SK-N-SH (cell line): ENCODE measurements at places on chromosomes 1 and 21. TPM values are rescaled to one million over a fixed set of nuclear protein-coding genes. Genes with fewer than 3 reads are reported as not detected.

LCE1C gene
- polyA plus RNA-seq: not detected in 2 replicates

RGS13 gene
- polyA plus RNA-seq: 0.05 TPM in 1 of 2 replicates, not detected in the other

CHI3L2 gene
- 0.92 and 0.97 TPM in 2 replicates for polyA plus RNA-seq

AVPR1B gene
- not detected in 2 replicates for polyA plus RNA-seq

TNFSF4 gene
- 25.9 and 44.6 TPM in 2 replicates for polyA plus RNA-seq

GPX7 gene
- polyA plus RNA-seq: 5.7 and 6.2 TPM in 2 replicates

SERTAD4 gene
- polyA plus RNA-seq: 2.6 and 2.9 TPM in 2 replicates

ARF1 gene
- polyA plus RNA-seq: 659 and 713 TPM in 2 replicates

DNA sequence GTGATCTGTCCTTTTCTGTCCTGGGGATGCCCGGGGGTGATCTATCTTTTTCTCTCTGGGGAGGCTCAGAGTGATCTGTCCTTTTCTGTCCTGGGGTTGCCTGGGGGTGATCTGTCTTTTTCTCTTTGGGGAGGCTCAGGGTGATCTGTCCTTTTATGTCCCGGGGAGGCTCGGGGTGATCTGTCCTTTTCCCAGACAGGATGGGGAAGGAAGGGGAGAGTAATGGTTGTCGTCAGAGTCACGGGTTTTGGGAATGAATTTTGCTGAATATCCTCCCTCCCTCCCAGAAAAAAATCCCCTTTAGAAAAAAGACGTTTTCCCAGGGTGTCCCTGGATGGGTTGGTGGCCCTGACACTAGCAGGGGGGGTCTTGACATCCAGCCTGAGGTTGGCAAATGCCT lies 91.5 kb downstream of the ARHGEF10L start:
- peaks cover 46% of the 10 kb centered on the region; the same call in 1 of the 2 replicates for H3K36me3 ChIP-seq
- no peaks in the 10 kb centered on the region for H3K27me3 ChIP-seq
- DNase-seq: no peak
- H3K27ac ChIP-seq: no peak overlapping the region
- no peak overlapping the region for H3K4me3 ChIP-seq

- no peak overlapping the region for H3K27ac ChIP-seq
- peaks cover 18% of the 10 kb centered on the region for H3K4me1 ChIP-seq
- no peak for DNase-seq
- no peak overlapping the region for H3K4me3 ChIP-seq
- peaks cover 52% of the 10 kb centered on the region for H3K36me3 ChIP-seq
Observed at GRCh38 chr1:229326601-229327000, 16.2 kb downstream of the CCSAP start.

GRCh38 chr1:94986783-94987182 lies 59.9 kb upstream of the CNN3 start:
- no peaks in the 10 kb centered on the region for H3K36me3 ChIP-seq
- no peak overlapping the region for H3K27ac ChIP-seq
- H3K27me3 ChIP-seq: no peaks in the 10 kb centered on the region
- DNase-seq: no peak

- peaks cover 17% of the 10 kb centered on the region for H3K27me3 ChIP-seq
- no peak within 1 kb of the TSS for H3K27ac ChIP-seq
- H3K36me3 ChIP-seq: no peaks in the 10 kb centered on the region
- H3K4me1 ChIP-seq: peaks cover 14% of the 10 kb centered on the region; the same call in 1 of the 2 replicates
Observed at GRCh38 chr1:6424619-6425593, at the start of gene ESPN. ESPN (plus strand) TSS chr1:6424776; CDS start chr1:6424956, 180 bp downstream.

DNA sequence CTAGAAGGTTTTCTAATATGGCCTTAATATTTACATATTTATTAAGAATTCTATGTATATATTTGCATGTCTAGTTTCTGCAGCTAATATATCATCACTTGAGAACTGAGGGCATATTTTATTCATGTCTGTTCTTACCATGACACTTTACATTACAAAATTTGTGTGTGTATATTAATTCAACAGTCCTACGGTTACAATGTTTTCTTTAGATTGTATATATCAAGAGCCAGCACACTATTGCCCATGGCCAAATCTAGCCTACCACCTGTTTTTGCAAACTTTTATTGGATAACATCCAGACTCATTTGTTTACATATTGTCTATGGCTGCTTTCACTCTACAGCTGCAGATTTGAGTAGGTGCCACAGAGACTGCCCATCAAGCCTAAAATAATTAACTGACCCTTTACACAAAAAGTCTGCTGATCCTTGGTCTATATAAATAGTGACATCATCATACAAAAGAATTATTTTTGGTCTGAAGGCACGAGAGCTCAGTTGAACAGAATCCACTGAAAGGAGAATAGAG lies 577.4 kb upstream of the PBX1 start:
- DNase-seq: no peak
- H3K27ac ChIP-seq: no peak overlapping the region
- H3K4me3 ChIP-seq: no peak overlapping the region
- no peaks in the 10 kb centered on the region for H3K4me1 ChIP-seq
- H3K27me3 ChIP-seq: no peaks in the 10 kb centered on the region
- H3K36me3 ChIP-seq: no peaks in the 10 kb centered on the region

GRCh38 chr1:84297546-84298244 lies 3.8 kb upstream of the SAMD13 start:
- peaks cover 18% of the 10 kb centered on the region; the same call in 1 of the 2 replicates for H3K4me1 ChIP-seq
- peak overlapping the region; percentile 95 for H3K4me3 ChIP-seq
- H3K27ac ChIP-seq: no peak overlapping the region

- H3K27ac ChIP-seq: no peak overlapping the region
- no peaks in the 10 kb centered on the region for H3K4me1 ChIP-seq
- peak; percentile 19 for DNase-seq
- H3K36me3 ChIP-seq: no peaks in the 10 kb centered on the region
- no peak overlapping the region for H3K4me3 ChIP-seq
Observed at GRCh38 chr1:171984850-171985485, 143.7 kb downstream of the DNM3 start.

GRCh38 chr1:20375563-20375962 lies 84.9 kb downstream of the VWA5B1 start:
- H3K27ac ChIP-seq: no peak overlapping the region
- H3K4me1 ChIP-seq: peaks cover 2% of the 10 kb centered on the region; the same call in 1 of the 2 replicates

DNA sequence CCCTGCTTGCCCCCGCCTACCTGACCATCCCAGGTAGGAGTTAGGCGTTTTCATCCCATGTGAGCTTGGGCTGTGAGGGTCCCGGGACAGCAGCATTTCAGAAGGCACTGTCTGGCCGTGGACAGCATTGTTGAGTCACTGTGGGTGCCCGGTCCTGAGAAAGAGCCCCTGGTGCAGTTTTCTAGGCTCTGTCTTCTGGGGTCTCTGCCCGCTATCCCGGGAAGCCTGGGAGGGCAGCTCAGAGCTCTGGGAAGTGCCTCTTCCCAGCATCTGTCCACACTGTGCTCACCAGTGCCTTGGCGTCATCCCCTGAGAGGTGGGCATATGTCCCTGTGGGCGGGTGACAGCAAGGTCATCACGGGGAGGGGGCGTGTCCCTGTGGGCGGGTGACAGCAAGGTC lies 11.4 kb upstream of the ZNF669 start:
- H3K4me3 ChIP-seq: no peak overlapping the region
- no peaks in the 10 kb centered on the region for H3K4me1 ChIP-seq
- no peaks in the 10 kb centered on the region for H3K36me3 ChIP-seq
- H3K27ac ChIP-seq: no peak overlapping the region

- peak overlapping the region; percentile 71 for H3K4me3 ChIP-seq
- H3K27ac ChIP-seq: peak overlapping the region; percentile 72
- no peaks in the 10 kb centered on the region for H3K36me3 ChIP-seq
- no peak for DNase-seq
- peaks cover 15% of the 10 kb centered on the region for H3K4me1 ChIP-seq
Observed at GRCh38 chr1:233614173-233614742, 352 bp downstream of the KCNK1 start.

DNA sequence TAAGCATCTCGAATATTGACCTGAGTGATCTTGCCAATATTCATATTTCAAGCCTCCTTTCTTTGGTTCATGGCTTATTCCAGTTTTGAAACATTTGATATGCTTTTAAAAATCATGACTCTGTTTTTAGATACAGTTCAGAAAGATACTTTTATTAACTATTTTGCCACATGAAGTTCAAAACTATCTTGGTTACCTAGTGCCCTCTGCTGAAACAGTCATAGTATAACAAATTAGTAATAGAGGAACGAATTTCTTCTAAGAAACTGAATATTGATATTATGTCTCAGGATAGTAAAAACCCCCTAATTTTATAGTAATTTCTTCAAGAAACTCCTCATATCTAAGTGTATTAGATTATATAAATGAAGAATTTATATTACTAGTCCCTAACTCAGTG lies 52.6 kb upstream of the RC3H1 start:
- no peak overlapping the region for H3K4me3 ChIP-seq
- H3K4me1 ChIP-seq: no peaks in the 10 kb centered on the region
- no peaks in the 10 kb centered on the region for H3K36me3 ChIP-seq
- no peaks in the 10 kb centered on the region for H3K27me3 ChIP-seq

GRCh38 chr1:207840380-207840779 lies 70.5 kb downstream of the CD34 start:
- no peak overlapping the region for H3K27ac ChIP-seq
- H3K36me3 ChIP-seq: peaks cover 2% of the 10 kb centered on the region; the same call in 1 of the 2 replicates
- H3K4me3 ChIP-seq: no peak overlapping the region
- no peak for DNase-seq
- H3K27me3 ChIP-seq: no peaks in the 10 kb centered on the region

DNA sequence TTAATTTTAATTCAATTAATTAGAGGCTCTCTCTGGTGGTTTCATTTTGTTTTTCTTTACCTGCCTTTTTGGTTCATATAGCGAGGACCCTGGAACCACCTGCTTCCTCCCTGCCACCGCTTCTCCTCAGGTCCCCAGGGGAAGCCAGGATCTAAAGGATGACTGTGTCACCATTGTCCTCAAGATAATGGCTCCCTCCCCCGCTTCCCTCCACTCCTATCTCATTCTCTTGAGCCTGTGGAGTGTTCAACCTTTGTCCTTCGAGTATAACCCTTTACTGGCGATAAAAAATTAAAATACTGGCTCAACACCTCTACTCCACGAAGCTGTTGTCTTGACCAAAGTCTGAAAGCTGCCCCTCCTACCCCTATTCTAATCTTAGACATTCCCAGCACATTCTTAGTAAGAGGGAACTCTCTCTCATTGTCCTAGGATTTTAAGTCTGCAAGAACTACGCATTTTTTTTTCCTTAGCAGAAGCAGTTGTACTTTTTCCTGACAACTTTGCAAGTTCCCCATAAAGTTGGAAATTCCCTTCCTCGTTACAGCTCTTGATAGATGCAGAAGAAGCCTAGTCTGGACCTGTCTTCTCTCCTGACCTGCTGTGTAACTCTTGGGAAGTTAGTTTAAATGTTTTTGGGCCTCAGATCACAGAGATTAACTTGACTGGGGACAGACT lies 12.6 kb upstream of the MAPKAPK2 start:
- DNase-seq: no peak
- no peaks in the 10 kb centered on the region; the same call in 1 of the 2 replicates for H3K27me3 ChIP-seq
- H3K36me3 ChIP-seq: no peaks in the 10 kb centered on the region
- no peak overlapping the region for H3K27ac ChIP-seq
- H3K4me3 ChIP-seq: no peak overlapping the region

GRCh38 chr1:201739080-201739479 lies 89.9 kb upstream of the IPO9 start:
- peaks cover 25% of the 10 kb centered on the region; the same call in 1 of the 2 replicates for H3K4me1 ChIP-seq
- H3K27ac ChIP-seq: peak overlapping the region; percentile 98

DNA sequence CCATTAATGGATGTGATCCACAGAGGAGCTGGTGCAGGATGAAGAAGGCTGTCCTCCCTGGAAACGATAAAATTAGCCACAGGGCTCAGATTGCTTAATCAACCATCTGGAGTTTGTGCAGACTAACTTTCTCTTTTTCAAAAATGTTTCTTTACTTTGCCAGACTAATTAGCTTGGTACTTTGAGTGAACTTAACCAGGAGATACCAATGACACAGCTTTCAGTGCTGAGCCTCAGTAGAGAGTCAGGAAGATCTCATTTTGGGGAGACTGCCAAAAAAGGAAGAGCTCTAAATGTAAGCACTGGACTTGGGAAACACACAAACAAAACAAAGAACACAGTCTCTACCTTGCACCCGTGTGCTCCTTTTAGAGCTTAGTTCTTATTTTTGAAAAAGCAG lies 248.1 kb upstream of the DEPDC1 start:
- no peak overlapping the region for H3K27ac ChIP-seq
- DNase-seq: no peak
- no peaks in the 10 kb centered on the region for H3K36me3 ChIP-seq

DNA sequence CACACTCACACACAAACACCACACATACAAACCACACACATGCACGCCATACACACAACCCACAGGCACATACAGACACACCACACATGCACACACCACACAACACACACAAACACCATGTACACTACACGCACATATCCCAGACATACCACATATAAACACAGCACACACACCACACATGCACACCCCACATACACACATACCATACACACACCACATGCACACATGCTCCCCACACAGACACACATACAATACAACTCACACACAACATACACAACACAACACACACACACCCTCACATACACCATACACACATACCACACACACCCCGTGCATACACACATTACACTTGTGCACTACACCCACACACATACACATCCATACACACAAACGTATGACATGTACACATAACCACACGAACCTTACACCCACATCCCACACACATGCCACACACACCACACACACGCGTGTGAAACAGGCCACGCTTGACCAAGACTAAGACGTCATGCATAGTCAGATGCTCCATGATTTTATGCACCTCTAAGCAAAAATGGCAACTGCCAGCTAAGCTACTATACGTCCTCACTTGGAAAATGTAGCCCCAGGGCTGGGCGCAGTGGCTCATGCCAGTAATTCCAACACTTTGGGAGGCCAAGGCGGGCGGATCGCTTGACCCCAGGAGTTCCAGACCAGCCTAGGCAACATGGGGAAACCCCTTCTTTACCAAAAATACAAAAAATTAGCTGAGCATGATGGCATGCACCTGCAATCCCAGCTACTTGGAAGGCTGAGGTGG lies 77.4 kb upstream of the TMPRSS2 start:
- no peaks in the 10 kb centered on the region for H3K4me1 ChIP-seq
- H3K27ac ChIP-seq: no peak overlapping the region
- no peak overlapping the region for H3K4me3 ChIP-seq

DNA sequence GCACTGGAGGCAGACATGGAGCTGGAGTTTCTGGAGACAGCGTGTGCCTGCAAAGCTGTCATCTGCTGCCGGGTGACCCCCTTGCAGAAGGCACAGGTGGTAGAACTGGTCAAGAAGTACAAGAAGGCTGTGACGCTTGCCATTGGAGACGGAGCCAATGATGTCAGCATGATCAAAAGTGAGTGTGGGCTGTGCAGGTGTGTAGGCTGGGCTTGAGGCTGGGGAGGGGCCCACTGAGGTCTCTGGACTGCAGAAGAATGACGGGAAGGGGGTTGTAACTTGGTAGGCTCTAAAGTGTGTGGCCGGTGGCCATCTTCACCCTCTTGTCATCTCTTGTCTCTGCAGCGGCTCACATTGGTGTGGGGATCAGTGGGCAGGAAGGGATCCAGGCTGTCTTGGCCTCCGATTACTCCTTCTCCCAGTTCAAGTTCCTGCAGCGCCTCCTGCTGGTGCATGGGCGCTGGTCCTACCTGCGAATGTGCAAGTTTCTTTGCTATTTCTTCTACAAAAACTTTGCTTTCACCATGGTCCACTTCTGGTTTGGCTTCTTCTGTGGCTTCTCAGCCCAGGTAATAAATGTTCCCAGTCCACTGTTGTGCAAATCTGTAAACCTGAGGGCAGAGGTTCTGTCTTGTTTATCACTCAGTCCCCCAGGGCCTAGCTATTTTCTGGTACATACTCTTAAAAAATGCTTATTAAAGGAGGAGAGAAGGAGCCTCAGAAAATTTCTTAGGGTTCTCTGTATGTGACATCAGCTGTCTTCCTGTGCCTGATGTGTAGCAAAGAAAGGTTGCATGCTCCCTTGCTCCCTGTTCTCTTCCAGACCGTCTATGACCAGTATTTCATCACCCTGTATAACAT lies 19.9 kb downstream of the ATP8B2 start:
- H3K4me3 ChIP-seq: no peak overlapping the region
- peak; percentile 60 for DNase-seq
- H3K27ac ChIP-seq: no peak overlapping the region
- no peaks in the 10 kb centered on the region for H3K4me1 ChIP-seq
- H3K27me3 ChIP-seq: no peaks in the 10 kb centered on the region
